ENCODE measurements at places on chromosomes 7 and 10.

GRCh38 chr7:112448381-112448780 lies 1.9 kb upstream of the IFRD1 start:
- DNase-seq = no peak

DNA sequence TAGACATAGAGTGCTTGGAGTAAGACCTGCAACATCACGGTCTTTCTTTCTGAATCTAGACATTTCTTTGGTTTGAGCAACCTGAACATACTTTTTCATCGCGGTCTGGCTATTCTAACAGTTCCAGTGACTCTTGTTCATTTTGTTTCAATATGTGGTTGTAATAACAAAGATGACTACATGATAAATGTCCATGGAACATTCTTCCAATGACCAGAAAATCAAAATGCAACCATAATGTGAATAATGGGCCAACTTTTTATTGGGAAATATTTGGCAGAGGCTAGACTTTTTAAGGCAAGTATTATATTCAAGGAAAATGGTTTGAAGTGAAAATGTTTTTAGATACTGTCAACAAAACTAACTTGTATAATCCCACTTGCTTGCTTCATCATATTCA lies 282.5 kb downstream of the INHBA start:
- no peak for DNase-seq

DNA sequence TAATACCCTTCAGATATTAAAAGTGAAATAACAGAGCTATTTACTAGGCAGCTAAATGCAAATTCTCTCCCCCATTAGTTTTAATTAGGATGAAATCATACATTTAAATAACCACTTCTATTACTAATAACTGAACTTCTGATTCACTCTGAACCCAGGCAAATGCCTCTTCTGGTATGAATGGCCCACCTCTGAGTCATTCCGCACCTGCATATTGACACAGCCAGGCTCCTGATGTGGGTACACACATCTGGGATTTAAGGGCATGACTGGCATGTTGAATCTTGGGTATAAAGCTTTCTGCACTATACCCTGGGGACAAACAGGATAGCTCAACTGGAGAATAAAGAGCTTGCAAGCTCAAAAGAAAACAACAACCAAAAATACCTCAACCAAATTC lies 140.9 kb downstream of the AUTS2 start:
- no peak for DNase-seq

DNA sequence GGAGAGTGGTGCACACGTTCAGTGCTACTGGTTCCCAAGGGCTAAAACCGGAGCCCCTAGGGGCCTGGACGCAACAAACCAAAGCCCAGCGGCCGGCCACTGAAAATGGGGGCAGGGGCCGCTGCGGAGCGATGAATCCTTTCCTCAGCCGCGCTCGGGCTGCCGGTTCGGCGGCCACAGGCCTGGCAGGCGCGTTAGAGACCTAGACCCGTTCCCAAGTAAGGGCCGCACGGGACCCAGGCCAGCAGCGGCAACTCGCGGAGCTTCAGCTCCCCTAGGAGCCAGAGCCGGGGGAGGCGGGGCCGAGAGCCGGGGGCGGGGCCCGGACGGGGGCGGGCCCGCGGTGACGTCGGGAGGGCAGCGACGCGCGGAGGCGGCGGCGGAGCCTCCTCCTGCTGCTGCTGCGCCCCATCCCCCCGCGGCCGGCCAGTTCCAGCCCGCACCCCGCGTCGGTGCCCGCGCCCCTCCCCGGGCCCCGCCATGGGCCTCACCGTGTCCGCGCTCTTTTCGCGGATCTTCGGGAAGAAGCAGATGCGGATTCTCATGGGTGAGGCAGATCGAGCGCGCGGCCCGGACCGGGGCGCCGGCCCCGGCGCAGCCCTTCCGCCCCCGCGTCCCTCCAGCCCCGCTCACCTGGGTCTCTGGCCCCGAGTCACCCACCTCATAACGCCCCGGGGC lies at the start of gene ARF5:
ARF5 (plus strand) TSS at position 393 of the 678 bp plus-strand sequence; CDS start at position 481, 88 bp downstream.
- peak; percentile 69 for DNase-seq

DNA sequence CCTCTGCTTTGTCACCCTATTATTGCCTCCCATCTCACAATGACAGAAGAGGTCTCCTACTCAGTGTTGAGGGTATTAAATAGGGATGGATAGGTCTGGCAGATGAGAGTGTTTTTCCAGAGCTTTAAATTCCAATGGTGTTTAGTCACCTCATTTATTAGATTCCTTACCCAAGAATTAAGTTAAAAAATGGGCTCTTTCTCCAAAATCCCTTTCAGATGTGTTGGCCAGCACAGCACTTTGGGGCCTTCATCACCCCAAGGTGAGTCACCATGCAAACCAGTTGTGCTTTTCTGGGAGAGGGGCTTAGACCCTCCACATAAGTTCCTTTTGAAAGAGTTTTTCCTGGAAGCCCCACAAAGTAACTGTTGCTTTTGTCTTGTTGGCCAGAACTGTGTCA lies 78.4 kb downstream of the CYP26A1 start:
- DNase-seq = no peak

GRCh38 chr7:111264111-111264868 lies 173.4 kb downstream of the LRRN3 start:
- no peak for DNase-seq

DNA sequence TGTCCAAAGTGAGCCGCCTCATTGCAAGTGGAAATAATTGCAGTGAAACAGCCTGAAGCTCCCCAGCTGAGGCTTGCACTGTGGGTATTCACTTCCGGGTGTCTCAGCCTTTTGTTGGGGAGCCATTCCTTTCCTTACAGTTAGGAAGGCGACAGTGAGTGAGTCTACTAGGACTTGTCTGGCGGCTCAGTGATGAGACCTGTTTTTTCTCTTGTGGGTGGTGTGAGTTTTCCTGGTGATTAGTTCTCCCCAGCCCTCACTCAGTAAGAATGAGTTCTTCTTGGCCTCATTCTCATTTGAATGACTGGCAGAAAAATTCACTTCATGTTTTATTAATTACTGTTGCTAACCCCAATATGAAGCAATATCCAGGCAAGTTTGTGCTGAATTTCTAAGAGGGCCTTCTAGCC lies 2.6 kb downstream of the PGAM1 start:
- no peak for DNase-seq

All from NCI-H1105 treated with DMSO at 0.1 percent for 48 hours (cell line).